ENCODE measurements at places on chromosomes 13 and 19.

GRCh38 chr13:73622381-73622780, 511.8 kb downstream of the KLF12 start:
- no peak for DNase-seq

- DNase-seq = no peak
Observed at GRCh38 chr13:23918208-23918607, 20.9 kb upstream of the C1QTNF9B start.

GRCh38 chr13:43114504-43114903, 91.1 kb downstream of the DNAJC15 start:
- no peak for DNase-seq

DNA sequence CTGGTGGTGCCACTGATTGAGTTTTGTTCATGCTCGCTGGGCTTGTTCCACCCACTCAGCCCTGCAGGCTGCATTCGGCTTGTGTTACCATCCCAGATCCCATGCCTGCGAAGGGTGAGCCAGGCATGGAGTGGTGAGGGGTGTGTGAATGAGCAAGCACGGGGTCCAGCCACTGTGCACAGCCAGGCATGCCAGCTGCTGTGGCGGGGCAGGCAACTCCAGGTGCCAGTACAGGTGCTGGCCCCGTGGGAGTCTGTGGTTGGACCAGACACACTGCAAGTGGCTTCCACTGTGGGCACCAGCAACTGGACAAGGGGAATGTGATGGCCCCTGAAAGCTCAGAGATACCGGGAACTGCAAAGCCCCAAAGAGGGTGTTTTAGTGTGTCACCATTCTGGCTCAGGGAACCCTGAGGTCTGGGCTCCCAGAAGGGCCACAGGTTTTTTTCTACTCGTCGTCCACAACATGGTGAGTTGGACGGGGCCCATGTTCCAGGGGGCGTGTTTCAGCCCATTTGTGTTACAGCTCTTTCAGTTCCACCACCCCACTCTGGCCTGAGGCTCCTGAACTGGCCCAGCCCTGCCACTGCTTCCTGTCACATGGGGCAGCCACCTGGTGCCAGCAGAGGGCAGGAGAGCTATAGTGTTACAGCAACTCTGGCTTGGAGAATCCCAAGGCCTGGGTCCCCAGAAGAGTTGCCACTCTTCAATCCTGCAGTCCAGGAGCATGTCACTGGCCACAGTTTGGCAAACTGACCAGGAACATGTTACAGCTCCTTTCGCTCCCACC, 217.0 kb upstream of the OBI1 start:
- no peak for DNase-seq

DNA sequence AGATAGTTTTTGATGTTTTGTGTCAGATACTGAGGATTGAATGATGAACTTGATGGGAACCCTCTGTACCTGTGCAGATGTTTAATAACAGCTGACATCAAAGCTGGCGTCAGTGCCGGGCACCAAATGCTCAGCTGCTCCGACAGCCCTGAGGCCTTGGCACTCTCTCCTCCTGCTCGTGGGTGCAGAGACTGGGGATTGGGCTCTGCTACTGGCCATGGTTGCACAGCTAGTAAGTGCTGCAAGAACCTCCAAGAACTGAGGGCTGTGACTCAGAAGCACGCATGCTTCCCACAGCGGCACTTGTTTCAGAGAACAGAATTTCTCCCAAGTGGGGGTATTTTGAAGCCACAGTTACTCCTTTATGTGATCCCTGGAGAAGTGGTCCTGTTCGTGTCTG, 5.9 kb downstream of the LAMP1 start:
- DNase-seq = no peak

DNA sequence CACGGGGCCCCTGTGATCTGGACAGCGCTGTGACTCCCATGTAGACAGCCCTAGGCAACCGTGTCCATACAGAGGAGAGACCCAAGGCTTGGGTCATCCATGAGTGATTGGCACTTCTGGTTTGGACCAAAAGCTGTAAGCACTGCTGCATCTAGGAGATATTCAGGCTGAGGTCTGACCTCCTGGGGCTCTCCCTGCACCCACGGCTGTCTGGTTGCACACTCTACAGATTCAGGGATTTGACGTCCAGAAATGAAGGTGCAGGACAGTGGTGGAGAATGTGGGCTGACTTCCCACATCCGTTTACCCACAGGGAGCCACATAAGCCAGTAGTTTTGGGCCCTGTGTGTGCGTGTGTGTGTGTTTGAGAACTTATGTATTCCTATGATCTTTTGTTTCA, 76.2 kb upstream of the ARHGEF7 start:
- DNase-seq = no peak

- peak; percentile 31 for DNase-seq
Observed at GRCh38 chr13:101919541-101920181, 467.2 kb downstream of the ITGBL1 start.

DNA sequence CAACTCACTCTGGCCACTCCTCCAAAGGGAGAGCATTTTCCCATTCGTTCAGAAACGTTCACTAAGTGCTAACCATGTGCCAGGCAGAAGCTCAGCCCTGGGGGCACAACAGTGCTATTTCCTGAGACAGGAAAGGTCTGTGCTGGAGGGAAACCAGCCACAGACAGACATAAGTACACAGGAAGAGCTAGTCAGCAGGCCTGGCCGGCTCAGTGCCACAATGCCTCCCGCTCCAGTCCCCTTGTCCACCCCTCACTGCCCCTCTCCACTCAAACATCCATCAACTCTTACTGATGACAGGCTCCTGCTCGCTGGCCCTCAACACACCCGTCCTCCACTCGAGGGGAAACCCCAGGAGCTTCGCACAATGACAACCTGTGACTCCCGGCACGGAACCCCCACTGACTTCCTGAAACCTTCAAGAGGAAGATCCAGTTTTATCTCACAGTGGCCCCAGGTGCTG, 11.3 kb upstream of the PLA2G4C start:
- DNase-seq = no peak

DNA sequence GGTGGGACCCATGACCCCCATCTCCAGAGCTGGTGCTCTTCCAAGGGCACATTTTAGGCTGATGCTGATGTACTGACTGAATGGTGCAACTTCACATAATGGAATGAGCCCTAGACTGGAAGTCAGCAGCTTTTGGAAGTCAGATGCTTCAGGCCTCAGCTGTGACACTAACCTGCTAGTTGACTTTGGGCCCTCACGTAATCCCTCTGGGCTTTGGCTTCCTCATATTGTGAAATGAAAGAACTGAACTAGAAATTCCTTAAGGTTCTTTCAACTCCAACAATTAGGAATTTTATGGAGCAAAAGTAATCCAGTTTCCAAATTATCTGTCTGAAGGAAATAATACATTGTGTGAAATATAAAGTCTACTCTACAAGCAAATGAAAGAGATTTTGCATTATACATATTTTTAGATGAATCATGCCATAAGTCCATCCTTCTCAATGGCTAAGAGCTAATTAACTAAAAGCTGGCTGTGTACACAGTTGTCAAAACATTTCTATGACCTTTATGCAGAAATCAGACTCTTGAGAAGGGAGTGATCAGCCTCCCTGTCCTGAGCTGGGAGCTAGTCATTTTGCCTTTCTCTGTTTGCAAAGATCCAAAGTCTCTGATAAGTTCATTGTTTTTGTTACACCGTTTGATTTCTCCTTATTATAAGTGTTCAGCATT, 204.2 kb downstream of the DCLK1 start:
- peak; percentile 19 for DNase-seq

GRCh38 chr13:78060966-78061365, 142.3 kb upstream of the EDNRB start:
- no peak for DNase-seq

DNA sequence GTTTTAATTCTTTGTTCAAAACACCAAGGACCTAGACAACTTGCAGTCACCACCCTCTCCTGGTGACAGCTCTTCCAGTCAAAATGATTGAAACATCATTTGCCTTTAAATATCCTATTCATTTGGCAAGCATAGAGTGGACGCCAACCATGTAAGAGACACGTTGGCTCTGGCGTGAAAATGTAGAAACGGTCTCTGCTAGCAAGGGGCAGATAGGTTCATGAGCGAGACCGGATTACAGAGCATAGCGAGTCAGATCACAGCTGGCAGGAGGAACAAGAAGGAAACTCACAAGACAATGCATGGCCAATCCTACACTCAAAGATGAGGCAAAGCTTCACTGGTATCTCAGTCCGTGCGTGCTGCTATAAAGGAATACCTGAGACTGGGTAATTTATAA, 759.5 kb downstream of the UQCRFS1 start:
- DNase-seq = no peak

DNA sequence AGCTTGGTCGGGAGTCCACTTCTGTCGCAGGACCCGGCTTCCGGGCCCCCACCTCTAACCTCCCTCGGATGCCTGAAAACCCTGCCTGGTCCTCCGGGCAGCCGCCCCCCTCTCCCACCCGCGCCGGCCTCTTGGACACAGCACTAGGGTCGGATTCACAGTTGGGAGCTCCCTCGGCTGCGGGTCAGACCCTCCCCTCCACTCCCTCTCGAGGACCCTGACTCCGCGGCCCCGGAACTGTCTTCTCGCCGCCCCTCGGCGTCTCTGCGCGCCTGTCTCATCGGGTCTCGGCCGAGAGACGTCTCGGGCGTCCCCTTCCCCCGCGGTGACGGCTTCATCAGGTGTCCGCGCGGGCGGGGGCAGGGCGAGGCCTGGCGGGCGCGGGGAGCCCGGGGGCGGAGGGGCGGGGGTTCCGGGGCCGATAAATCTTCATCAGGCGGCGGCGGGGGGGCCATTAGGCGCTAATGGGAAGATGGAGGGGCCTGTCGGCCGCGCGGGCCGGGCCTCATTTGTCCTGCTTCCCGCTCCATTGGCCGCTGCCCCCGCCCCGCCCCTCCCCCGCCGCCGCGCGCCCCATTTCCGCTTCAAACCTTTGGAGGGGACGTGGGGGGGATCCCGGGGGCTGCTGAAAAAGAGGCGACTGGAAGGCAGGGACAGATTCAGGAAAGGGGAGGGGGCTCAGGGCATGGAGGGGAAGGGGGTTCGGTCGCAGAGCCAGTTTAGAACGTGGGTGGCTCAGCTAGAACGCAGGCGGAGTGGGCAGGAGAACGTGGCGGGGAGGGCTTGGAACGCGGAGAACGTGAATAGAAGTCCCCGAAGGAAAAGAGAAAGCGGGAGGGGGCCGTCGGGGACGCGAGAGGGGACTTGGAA, 11.8 kb upstream of the ERFL start:
- DNase-seq = no peak
